ENCODE measurements at places on chromosomes 5 and 9.
A peak's percentile ranks its signal among the peaks of the same experiment; 100 is the strongest.

- DNase-seq: no peak
Measured at GRCh38 chr5:65776441-65777141, 54.6 kb downstream of the NLN start.

DNA sequence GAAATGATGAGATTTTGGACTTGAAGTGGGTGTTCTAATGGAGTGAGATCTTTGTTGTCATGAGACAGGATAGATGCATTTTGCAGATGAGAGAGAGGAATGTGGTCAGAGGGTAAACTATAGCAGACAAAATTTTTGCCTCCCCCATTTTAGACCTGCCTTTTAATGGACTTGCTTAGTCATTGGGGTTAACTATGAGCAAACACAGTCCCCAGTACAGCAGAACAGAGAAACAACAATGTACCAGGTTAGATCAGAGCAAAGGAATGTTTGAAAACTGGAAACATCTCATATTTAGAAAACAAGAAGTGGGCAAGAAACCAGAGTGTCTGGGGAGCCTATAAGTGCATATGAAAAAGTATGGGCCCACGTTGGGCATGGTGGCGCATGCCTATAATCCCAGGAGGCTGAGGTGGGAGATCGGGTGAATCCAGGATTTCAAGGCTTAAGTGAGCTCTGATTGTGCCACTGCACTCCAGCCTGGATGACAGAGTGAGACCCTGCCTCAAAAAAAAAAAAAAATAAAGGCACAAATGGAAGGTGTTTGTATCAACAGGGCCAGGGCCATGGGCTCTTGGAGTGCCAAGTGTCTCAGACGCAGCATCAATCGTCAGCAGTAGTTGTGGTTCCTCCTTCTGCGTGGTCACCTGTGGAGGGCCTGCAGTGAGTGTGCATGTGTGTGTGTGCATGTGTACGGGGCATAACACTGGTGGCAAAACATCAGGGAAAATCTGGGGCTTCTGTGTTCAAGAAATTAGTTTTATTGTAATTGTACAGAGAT is 214.4 kb upstream of the S1PR3 start:
- no peak for DNase-seq

DNA sequence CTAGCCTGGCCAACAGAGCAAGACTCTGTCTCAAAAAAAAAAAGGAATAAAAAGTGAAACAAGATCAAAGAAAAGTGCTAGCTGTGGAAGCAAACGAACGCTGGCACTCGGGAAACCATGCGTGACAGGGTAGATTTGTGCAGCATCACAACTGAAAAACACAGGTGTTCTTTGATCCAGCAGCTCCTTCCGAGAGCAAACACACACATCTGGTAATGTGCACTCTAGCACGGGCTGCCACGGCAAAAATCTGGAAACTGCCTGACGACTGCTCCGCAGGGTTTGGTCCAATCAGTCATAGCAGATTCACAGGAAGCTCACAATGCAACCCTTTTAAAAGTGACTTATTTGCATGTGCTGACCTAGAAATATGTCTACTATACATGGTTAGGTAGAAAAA is 80.0 kb downstream of the SYK start:
- DNase-seq: no peak

DNA sequence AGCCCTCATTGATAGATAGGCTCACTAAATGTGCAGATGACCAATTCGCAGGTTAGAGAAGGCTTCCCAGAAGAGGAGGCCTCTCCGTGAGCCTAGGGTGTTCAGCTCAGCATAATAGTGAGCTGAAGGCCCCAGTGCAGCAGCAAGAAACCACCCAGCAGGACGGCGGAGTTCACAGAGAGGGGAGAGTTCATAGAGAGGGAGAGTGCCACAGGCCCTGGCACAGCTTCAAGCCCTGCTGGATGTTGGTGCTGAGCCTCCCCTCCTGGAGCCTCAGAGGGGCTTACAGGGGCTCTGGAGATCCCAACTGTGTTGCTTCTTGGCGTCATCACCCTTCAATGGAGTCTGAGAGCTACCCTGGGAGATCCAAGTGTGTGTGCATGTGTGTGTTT is 2.1 kb downstream of the SLC22A5 start:
- DNase-seq: no peak

DNA sequence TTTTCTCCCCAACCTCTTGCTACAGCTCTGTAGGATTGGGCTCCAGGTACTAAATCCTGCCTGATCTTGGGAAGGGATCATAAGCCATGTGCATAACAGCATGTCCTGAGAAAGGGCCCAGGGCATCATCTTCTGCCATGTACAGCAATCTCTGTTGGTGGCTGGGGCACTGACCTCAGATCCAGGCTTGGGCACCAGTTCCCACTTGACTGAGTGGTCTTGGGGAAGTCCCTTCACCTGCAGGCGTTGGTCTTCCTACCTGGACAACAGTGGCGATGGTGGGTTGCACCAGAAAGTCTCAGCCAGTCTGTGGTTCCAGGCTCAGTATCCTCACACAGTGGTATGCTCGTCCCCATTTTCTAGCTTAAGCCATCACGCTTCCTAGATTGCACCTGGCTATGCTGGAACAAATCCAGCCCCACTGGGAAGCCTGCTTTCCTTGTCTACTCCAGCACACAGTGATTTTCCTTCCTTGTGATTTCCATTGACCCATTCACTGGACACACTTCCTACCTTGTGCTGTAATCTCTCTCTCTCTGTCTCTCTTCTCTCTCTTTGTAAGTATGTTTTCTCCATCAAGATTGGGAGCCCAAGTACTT is 121.7 kb upstream of the PITX1 start:
- no peak for DNase-seq

GRCh38 chr9:126561582-126561981 is 52.1 kb upstream of the LMX1B start:
- peak; percentile 25 for DNase-seq

GRCh38 chr9:88551546-88552137 is 16.7 kb downstream of the NXNL2 start:
- no peak for DNase-seq

DNA sequence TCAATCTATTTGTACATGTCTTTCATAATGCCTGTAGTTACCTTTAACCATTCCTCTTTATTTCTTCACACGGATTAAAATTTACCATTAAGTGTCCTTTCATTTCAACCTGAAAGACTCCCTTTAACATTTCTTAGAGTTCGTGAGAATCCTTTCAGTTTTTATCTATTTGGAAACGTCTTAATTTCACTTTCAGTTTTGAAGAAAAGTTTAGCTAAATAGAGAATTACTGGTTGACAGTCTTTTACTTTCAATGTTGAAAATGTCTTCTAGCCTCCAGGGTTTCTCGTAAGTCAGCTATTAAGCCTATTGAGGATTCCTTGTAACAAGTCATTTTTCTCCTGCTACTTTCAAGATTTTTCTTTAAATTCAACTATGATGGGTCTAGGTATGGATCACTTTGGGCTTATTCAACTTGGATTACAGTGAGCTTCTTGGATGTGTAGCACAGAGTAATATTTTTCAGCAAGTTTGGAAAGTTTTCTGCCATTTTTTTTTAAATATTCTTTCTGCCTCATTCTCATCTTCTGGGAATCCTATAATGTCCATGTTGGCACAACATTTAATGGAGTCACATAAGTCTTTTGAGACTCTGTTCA is 48.5 kb downstream of the RFX3 start:
- peak; percentile 20 for DNase-seq

GRCh38 chr9:77161966-77162365 is 15.4 kb upstream of the VPS13A start:
- DNase-seq: no peak

DNA sequence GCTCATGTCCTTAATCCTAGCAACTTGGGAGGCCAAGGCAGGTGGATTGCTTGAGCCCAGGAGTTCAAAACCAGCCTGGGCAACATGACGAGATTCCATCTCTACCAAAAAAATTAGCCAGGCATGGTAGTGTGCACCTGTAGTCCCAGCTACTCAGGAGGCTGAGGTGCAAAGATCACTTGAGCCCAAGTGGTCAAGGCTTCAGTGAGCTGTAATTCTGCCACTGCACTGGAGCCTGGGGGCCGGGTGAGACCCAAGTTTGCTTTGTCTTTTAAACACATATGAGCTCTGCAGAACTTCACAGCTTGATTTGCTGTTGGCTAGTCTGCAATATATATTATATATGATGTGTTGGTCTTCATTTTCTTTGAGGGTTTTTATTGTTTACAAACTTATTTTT is 89.8 kb downstream of the UBE2R2 start:
- DNase-seq: no peak

DNA sequence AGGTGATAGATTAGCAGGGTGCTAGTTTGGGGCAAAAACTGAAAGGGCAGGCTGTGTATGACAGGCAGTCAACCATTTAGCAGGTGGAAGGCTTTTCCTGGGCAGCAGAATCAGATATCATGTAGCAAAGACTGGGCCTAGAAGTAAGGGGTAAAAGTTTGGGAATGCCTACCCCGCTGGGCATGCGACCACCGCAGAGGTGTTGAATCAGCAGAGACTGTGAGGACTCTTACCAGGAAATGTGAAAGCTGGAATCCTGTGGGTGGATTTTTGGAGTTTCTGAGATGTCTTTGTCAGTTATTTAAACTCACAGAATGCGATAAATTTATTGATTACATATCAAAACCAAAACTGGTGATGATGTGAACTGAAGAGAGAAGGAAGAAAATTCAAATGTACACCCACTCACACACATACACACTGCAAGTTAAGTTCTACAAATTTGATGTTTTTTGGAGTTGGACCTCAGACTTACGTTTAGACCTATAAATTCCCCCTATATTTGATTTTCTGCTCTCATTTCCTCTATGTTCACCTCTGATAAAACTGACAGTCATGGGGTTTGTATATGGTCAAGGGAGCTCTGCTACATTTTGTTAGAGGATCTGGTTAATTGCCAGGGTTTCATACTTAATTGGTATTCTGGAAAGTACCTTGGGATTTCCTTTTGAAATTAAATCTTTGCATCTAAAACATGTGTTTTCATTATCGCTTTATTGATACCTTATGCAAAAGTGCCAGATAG is 333.6 kb downstream of the CSNK1G3 start:
- no peak for DNase-seq

DNA sequence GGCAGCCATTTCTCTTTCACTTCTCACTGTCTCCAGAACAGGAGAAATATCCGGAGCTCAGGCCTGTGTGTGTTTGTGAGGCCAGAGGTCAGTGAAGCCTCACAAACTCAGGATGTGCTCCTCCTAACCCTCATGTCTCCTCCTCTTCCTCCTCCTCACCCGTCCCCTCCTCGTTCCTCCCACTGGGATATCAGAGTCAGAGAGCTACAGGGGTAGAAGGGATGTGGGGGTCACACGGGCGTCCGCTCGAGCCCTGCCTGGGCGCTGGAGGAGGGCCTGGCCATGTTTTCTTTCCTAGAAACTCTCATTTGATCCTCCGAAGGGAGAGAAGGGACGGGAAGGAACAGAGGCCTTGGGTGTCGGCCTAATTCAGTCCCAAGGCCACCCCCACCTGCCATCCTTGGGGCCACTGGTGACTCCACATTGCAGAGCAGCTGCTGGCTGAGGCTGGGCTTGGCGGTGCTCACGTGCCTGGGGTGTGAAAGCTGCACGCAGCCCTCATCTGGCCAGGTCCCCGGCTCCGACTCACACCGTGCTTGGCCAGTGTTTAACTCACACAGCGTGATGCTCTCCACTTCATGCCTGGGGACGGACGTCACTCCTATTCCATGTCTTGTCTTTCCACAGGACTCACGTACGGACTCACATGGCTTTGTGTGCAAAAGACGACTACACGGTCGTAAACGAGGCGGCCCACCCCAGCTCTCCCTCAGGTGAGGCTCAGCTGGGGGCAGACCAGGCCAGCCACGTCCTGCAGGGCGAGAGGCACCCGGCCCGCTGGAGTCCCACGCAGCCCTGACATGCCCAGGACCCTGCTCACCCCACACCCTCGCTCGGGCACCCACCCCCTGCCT is 22.6 kb upstream of the SLC6A19 start:
- DNase-seq: no peak

- DNase-seq: no peak
Measured at GRCh38 chr9:136020206-136020605, 59.0 kb upstream of the UBAC1 start.

- peak; percentile 12 for DNase-seq
Measured at GRCh38 chr9:132506977-132507669, 75.3 kb upstream of the BARHL1 start.

DNA sequence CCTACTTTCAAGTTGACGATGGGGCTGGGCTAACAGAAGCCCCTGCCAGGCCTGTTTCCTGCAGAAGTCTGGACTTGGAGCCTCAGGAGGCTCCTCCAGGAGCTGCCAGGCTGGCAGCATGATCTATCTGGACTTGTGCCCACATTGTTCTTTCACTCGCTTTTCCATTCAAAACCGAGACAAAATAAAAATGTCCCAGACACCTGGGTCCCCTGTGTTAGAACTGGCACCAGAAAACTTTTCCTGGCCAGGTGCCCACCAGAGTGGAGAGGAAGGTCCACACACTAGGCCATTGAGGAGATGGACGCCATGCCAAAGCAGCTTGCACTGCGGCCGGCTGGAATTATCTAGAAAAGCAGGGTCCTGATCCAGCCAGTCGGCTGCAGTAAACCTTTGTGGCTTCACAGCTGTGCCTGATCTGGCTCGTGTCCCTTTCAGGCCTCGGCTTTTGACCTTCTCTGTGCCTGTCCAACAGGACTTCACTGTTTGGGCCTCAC is 78.2 kb downstream of the GCNT1 start:
- DNase-seq: no peak

DNA sequence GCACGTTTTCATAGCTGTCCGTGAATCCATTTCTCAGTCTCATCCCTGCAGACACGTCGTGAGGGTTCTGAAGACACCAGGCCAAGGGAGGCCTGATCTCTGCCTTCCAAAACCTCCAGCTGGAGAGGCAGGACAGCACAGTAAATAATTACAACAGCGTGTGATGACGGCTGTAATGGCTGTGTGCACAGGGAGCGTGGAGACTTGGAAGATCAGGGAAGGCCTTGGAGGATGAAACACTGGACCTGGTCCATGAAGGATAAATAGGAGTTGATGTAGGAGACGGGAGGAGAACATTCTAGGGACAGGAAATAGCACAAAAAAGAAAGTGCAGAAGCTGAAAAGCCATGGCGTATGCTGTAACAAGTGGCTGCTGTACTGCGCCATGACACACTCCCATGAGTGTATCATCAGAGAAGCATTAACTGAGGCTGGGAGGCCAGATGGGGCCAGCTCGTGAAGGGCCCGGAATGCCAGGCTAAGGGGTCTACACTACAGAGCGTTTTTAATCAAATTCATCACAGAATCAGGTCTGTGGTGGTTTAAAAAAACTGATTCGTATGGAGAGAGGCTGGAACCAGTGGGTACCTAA is 97.2 kb downstream of the CRB2 start:
- DNase-seq: no peak
